ENCODE measurements at places on chromosomes 16 and 17. TPM values are rescaled to one million over a fixed set of nuclear protein-coding genes. Genes with fewer than 3 reads are reported as not detected.

DNA sequence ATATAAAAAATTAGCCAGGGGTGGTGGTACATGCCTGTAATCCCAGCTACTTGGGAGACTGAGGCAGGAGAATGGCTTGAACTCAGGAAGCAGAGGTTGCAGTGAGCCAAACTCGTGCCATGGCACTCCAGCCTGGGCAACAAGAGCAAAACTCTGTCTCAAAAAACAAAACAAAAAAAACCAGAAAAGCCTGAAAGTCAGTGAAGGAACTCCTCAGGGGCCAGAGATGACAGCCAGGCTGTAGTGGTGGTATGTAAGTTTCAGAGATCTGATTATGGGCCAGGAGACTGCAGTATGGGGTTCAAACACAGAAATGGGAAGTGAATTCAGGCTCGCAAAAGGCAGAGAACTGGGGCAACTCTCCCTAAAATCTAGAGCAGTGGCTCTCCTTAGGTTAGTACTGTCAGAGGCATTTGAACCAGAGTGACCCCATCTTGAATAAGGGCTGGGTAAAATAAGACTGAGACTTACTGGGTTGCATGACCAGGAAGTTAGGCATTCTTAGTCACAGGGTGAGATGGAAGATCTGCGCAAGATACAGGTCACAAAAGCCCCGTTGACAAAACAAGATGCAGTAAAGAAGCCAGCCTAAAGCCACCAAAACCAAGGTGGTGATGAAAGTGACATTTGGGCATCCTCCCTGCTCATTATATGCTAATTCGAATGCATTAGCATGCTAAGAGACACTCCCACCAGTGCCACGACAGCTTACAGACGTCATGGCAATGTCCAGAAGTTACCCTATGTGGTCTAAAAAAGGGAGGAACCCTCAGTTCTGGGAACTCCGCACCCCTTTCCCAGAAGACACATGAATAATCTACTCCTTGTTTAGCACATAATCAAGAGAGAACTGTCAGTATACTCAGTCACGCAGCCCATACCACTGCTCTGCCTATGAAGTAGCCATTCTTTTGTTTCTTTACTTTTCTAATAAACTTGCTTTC, 120.2 kb upstream of the XYLT1 start:
- no peaks in the 10 kb centered on the region for H3K4me1 ChIP-seq
- H3K36me3 ChIP-seq: no peaks in the 10 kb centered on the region
- no peak overlapping the region for H3K4me3 ChIP-seq
- no peak for DNase-seq
- no peaks in the 10 kb centered on the region for H3K27me3 ChIP-seq

- no peak overlapping the region for H3K4me3 ChIP-seq
- H3K27me3 ChIP-seq: no peaks in the 10 kb centered on the region
Measured at GRCh38 chr16:3469736-3470135, 25.6 kb downstream of the C16orf90 start.

The CLEC16A gene
- polyA plus RNA-seq: 13.0 TPM

The CCL5 gene
- 44.5 TPM for polyA plus RNA-seq

DNA sequence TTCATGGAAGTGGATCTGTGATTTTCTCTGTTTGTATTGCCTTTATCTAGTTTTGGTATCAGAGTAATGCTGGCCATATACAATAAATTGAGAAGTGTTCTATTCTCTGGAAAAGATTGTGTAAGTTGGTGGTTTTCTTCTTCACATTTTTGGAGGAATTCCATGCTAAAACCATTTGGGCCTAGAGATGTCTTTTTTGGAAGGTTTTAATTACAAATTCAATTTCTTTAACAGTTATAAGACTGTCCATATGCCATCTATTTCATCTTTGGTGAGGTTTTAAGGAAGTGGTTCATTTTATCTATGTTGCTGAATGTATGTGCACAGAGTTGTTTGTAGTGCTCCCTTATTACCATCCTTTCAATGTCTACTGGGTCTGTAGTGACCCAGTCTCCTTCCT, 46.0 kb downstream of the CACNG1 start:
- peaks cover 2% of the 10 kb centered on the region for H3K4me1 ChIP-seq
- H3K36me3 ChIP-seq: no peaks in the 10 kb centered on the region
- no peak for DNase-seq
- H3K27me3 ChIP-seq: no peaks in the 10 kb centered on the region
- no peak overlapping the region for H3K4me3 ChIP-seq

The SLC13A5 gene
- 0.94 TPM for polyA plus RNA-seq

DNA sequence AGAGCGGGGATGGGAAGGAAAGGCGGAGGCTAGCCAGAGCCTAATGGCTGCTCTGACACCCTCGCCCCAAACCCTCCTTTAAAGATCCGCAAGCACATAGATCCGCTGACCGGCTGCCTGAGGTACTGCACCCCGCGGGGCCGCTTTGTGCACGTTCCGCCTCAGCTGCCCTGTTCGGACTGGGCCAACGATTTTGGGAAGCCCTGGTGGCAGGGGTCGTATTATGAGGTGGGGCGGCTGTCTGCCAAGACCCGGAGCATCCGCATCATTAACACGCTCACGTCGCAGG, 663 bp downstream of the CYB5D1 start:
- peaks cover 6% of the 10 kb centered on the region for H3K4me1 ChIP-seq
- peak; percentile 73 for DNase-seq
- H3K4me3 ChIP-seq: peak overlapping the region; percentile 71
- H3K27me3 ChIP-seq: no peaks in the 10 kb centered on the region

DNA sequence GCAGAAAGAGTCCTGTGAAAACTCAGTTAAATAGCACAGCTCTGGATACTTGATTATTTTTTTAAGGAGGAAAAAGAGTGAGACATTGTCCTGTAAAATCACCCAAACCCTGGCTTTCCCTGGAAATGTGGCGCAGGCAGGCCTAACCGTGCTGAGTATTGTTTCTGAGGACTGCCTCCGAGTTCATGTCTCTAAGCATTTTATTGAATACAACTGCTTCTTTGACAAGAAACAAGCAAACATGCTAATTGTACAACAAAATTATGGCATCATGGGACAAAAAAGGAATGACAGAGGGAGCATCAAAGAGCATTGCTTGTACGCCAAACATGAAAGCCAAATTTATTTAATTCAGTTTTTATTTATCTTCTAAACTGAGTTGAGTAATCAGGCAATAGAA, 64.5 kb upstream of the HSBP1 start:
- DNase-seq: no peak
- H3K27me3 ChIP-seq: no peaks in the 10 kb centered on the region
- no peaks in the 10 kb centered on the region for H3K4me1 ChIP-seq

- H3K27me3 ChIP-seq: no peaks in the 10 kb centered on the region
- no peaks in the 10 kb centered on the region for H3K4me1 ChIP-seq
- H3K4me3 ChIP-seq: no peak overlapping the region
Measured at GRCh38 chr17:72702136-72702735, 390.3 kb downstream of the SLC39A11 start.

The CDK5RAP3 gene
- polyA plus RNA-seq: 162 TPM

DNA sequence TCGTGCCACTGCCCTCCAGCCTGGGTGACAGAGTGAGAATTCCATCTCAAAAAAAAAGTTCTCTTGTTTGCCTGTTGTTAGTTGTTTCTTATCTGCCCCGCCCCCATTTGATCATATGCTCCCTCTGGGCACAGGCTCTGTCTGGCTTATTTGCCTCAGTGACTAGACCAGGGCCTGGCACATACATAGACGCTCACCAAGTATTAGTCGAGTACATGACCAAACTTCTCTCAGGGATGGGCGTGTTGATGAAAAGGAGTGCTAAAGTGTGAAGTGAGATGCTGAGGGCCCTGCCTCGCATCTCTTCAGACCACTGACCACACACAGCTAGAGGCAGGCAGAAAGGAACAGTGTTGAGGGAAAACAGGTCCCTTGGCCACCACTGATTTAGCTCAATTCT, 3.3 kb upstream of the HELZ start:
- no peaks in the 10 kb centered on the region for H3K27me3 ChIP-seq
- H3K27ac ChIP-seq: no peak overlapping the region
- no peaks in the 10 kb centered on the region for H3K36me3 ChIP-seq

DNA sequence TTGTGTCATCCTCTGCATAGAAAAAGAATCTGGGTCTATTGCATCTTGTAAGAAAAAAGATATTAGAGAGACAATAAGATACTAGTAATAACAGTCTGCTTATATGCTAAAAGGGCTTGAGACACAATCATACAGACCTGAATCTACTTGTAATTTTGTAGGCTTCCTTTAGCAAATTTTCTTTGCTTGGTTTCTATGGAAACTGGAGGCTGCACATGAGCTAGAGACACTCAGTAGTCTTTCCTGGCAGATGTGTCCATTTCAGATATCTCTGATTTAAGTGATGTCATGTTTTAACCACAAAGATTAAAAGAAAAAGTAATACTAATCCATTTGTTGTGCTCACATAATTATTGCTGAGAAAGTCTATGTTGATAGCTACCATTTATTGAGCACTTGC, 123.9 kb upstream of the GNAO1 start:
- H3K27ac ChIP-seq: no peak overlapping the region
- no peak overlapping the region for H3K4me3 ChIP-seq
- no peaks in the 10 kb centered on the region for H3K4me1 ChIP-seq
- no peaks in the 10 kb centered on the region for H3K36me3 ChIP-seq

DNA sequence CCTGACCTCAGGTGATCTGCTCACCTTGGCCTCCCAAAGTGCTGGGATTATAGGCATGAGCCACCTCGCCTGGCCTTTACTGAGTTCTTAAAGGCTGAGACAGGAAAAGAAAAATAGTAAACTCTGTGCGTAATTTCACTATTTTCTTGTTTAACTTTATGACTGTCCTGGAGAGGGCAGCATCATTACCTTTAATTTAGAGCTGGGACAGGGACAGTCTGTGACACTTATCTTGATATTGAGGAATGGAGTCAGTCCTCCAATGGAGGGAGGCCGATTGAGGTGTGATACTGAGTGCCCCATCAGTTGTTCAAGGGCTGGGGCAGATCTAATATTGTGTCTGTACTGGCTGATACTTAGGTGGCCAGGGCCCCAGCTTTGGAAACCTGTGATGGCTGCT, 21.5 kb upstream of the SPN start:
- H3K4me1 ChIP-seq: no peaks in the 10 kb centered on the region
- H3K36me3 ChIP-seq: no peaks in the 10 kb centered on the region
- no peak overlapping the region for H3K27ac ChIP-seq
- H3K4me3 ChIP-seq: no peak overlapping the region
- no peaks in the 10 kb centered on the region for H3K27me3 ChIP-seq
- no peak for DNase-seq

GRCh38 chr16:73054813-73055482, 7.0 kb upstream of the ZFHX3 start:
- DNase-seq: no peak
- H3K4me3 ChIP-seq: no peak overlapping the region

GRCh38 chr16:84973236-84973635, 38.1 kb downstream of the ZDHHC7 start:
- H3K27ac ChIP-seq: peak overlapping the region; percentile 12
- no peaks in the 10 kb centered on the region for H3K27me3 ChIP-seq
- no peaks in the 10 kb centered on the region for H3K36me3 ChIP-seq
- no peak for DNase-seq

The TP53 gene
- 29.7 TPM for polyA plus RNA-seq

The MYL4 gene
- polyA plus RNA-seq: 0.28 TPM

The AIPL1 gene
- not detected for polyA plus RNA-seq

DNA sequence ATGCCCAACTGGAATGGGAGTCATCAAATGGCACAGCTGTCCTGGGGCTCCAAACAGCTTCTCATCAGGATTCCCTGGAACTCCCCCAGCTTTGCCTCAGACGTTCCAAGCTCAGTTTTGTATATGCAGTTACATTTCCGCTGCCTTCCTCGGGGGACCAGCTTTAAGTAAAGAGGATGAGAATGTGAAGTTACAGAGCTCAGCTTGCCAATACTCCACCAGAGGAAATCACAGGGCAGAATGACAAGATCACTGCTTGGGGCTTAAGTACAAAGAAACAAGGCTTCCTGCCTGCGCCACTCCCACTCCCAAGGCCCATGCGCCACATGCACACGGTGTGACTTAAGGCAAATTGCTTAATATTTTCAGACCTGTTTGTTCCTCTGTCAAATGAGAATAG, 272.4 kb upstream of the CDH11 start:
- H3K27me3 ChIP-seq: no peaks in the 10 kb centered on the region
- DNase-seq: no peak
- peaks cover 4% of the 10 kb centered on the region for H3K4me1 ChIP-seq
- H3K36me3 ChIP-seq: no peaks in the 10 kb centered on the region
- no peak overlapping the region for H3K27ac ChIP-seq

- H3K27ac ChIP-seq: no peak overlapping the region
- no peak overlapping the region for H3K4me3 ChIP-seq
- H3K36me3 ChIP-seq: no peaks in the 10 kb centered on the region
Measured at GRCh38 chr16:67988675-67989074, 8.4 kb upstream of the DPEP3 start.

GRCh38 chr16:56042416-56042815, 148.9 kb upstream of the GNAO1 start:
- no peak for DNase-seq
- no peaks in the 10 kb centered on the region for H3K27me3 ChIP-seq
- H3K4me3 ChIP-seq: no peak overlapping the region
- H3K27ac ChIP-seq: no peak overlapping the region

- H3K27me3 ChIP-seq: no peaks in the 10 kb centered on the region
- H3K36me3 ChIP-seq: no peaks in the 10 kb centered on the region
- no peak for DNase-seq
- H3K27ac ChIP-seq: no peak overlapping the region
- H3K4me1 ChIP-seq: no peaks in the 10 kb centered on the region
- no peak overlapping the region for H3K4me3 ChIP-seq
Measured at GRCh38 chr17:78458736-78459335, 80.4 kb downstream of the PGS1 start.

DNA sequence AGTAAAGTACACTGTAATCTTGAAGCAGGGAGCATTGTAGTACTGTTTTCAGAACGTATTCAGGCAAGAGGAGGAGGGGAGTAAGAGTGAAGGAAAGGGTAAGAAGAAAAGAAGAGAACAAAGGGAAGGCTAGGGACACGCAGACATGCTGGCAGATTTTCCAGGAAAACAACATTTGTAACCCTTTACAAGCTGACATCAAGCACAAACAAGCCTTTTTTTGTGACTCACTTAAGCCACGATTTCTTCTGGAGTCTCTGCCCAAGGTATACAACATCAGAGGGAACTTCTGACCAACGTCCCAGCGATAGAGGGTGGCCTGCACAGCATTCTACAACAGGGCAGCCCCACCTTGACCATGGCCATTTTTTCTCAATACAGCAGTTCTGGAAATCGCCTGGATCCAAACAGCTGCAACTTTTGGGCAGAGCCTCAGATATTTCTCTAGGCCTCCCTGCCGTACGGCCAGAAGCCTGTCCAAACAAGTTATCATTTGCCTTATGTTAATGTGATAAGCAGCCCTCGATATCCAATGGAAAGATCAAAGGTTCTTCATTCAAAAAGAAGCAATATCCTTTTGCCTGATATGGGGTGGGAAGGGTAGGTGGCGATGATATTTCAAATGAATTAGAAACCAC, 247.3 kb downstream of the ZFHX3 start:
- H3K27me3 ChIP-seq: no peaks in the 10 kb centered on the region
- H3K27ac ChIP-seq: no peak overlapping the region
- H3K4me3 ChIP-seq: no peak overlapping the region
- no peaks in the 10 kb centered on the region for H3K4me1 ChIP-seq
- DNase-seq: no peak

GRCh38 chr16:4372578-4373355, 1.1 kb downstream of the VASN start:
- peaks cover 48% of the 10 kb centered on the region for H3K4me1 ChIP-seq
- H3K27me3 ChIP-seq: no peaks in the 10 kb centered on the region
- peak; percentile 71 for DNase-seq
- H3K27ac ChIP-seq: peak overlapping the region; percentile 87

The PLA2G15 gene
- polyA plus RNA-seq: 12.4 TPM

The EVI2B gene
- polyA plus RNA-seq: 2.0 TPM

The ERCC4 gene
- 2.8 TPM for polyA plus RNA-seq

The CETP gene
- 0.13 TPM for polyA plus RNA-seq

The HSPB9 gene
- 0.46 TPM for polyA plus RNA-seq

GRCh38 chr17:3557768-3558583, at the start of gene TRPV3:
Gene TRPV3, minus strand, starts transcription at chr17:3557812. Its CDS starts 2,962 bp downstream, at chr17:3554850.
- no peak within 1 kb of the TSS for H3K4me3 ChIP-seq
- no peak within 1 kb of the TSS for H3K27ac ChIP-seq
